KBM-7 (cell line): ENCODE measurements at places on chromosomes 5 and 9.

DNA sequence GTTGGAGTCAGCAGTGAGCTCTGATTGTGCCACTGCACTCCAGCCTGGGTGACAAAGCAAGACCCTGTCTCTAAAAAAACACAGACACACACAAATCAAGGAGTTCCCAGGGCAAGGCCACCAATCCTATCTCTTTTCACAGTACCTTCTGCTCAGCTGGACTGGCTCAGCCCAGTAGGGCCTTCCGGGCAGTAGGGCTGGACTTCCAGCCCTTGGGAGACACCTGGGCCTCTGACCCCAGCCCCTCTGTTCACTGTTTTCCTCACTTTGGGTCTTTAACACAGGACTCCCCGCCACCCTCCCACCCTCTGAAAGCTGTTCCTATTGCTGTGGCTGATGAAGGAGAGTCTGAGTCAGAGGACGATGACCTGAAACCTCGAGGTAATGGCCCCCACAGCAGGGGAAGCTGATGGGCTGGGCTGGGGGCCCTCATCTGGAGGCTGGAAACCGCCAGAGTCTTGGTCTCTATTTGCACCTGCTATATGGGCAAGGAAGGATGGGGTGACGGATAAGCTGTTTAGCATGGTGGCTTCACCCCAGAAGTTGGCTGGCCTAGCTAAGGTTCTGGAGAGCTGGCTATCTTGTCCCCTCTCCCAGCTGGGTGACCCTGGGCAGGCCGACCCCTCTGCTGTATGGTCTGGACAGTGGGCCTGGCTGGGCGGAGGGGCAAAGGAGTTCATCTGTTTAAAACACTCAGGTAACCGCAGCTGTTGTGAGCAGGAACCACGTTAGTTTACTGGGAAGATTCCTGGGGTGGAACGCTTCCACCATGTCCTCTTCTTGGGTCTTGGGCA, 25.6 kb downstream of the USP20 start:
- no peak for DNase-seq

- no peak for DNase-seq
Measured at GRCh38 chr9:92483627-92484545, 1.6 kb upstream of the ASPN start.

- DNase-seq = no peak
Measured at GRCh38 chr5:95620870-95621838, 1.3 kb downstream of the GPR150 start.

GRCh38 chr9:98215271-98215670, 22.8 kb upstream of the CORO2A start:
- no peak for DNase-seq

- DNase-seq = no peak
Measured at GRCh38 chr9:89474939-89475338, 23.0 kb downstream of the SEMA4D start.

- DNase-seq = no peak
Measured at GRCh38 chr9:69427286-69427685, 102.3 kb downstream of the ENTREP1 start.

DNA sequence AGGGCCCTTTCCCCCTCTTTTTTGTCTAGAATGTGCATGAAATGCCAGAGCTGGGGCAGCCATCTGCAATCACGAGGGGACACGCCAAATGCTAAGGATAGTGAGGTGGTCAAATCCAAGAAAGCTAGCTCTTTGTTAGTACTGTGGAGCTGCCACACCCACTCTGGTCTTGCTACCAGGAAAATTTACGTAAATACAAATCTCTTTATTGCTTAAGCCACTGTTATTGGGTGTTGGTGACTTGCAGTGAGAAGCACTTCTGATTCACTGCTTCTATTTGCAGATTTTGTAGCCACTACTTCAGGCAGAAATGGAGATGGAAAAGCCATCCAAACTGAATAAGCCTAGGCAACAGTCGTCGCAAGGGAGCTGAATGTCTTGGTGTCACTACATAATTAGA, 25.6 kb upstream of the SUSD1 start:
- no peak for DNase-seq

- DNase-seq = no peak
Measured at GRCh38 chr9:105957830-105958229, 263.5 kb downstream of the TMEM38B start.

GRCh38 chr9:14214065-14214684, 99.8 kb downstream of the NFIB start:
- peak; percentile 51 for DNase-seq

- no peak for DNase-seq
Measured at GRCh38 chr5:74665273-74665672, 19.8 kb upstream of the HEXB start.

- peak; percentile 55 for DNase-seq
Measured at GRCh38 chr9:3181049-3181953, 337.4 kb upstream of the PUM3 start.

DNA sequence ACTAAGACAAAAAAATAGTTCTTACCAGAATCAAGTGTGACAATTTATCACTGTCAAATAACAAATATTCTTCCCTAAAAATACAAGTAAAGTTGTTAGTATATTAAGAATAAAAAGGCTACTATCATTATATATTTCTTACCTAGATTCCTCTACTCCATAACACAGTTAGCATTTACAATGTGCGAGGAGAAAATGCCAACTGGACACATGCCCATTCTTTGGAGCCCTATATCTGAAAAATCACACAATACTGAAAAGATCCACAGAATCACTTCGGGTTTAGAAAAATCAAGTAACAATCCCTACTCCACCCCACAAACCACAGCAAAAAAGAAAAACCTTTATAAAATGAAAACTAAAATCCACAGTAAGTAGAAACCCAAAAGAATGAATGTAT, 70.9 kb downstream of the PKD2L2 start:
- DNase-seq = no peak

GRCh38 chr5:90301248-90301647, 108.3 kb downstream of the CETN3 start:
- DNase-seq = peak; percentile 11

- peak; percentile 30 for DNase-seq
Measured at GRCh38 chr9:35731415-35732184, 395 bp downstream of the TLN1 start.

DNA sequence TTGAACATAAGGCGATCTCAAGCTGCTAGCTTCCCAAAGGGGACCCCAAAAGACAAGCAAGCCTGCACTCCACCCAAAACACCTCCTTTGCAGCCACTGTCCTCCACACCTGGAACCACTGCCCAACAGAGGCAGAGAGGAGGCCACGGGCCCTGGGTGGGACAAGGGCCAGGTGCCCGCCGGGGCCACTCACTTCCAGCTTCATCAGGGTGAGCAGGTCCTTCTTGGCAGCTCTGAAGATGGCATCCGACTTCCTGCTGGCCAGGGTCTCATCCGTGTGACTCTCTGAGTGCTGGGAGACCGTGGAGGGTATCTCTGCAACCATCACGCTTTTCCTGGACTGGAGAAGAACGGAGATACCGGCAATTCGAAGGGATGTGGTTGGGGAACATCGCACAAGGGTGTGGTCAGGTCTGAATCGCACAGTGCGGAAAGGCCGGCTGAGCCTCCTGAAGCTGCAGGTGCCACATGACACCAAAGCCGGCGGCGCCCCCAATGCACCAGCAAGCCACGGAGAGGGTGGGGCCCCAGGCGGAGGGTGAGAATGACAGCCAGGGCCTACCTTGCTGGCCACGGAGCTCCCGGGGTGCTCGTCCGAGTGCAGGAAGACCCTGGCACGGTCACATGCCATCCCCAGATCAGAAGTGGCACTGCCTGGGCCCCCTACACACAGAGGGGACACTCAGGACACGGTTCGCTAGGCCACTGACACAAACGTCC, 44.6 kb downstream of the PNPLA7 start:
- no peak for DNase-seq

- no peak for DNase-seq
Measured at GRCh38 chr9:130745829-130746228, 52.2 kb downstream of the EXOSC2 start.

GRCh38 chr5:55997742-55998351, 3.1 kb upstream of the IL6ST start:
- DNase-seq = no peak

GRCh38 chr9:112299514-112299913, 33.9 kb downstream of the PTBP3 start:
- DNase-seq = peak; percentile 55

DNA sequence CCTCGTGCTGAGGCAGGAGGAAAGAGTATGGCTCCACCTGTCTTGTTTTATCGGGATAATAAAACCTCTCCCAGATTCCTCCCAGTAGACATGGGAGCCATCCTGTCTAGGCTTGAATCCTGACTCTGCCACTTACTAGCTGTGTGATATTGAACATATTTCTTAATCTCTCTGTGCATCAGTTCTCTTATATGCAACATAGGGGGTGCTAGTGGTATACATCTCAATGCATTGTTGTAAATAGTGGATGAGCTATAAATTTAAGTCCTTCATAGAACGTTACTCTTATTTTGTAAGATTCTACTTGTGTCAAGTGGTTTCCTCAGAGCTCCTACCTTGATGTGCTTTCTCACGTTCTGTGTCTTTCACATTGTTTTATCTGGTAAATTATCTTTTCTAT, 417.7 kb upstream of the POU5F2 start:
- no peak for DNase-seq

DNA sequence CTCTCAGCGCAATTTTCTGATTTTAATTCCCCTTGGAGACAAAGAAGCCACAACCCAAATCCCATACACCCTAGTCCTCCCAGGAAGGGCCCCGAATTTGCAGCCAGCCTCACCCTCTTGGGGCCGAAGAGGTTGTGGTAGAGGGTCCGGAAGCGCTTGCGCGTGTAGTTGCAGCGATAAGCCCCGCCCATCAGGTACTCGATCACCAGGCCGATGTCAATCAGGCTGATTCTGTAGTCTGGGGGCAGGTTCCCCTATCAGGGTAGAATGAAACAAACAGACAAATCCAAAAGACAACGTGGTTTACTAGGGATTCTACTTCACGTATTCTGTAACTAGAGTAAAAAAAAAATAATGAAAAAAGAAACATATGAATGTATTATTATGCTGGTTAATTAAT, 210.6 kb upstream of the KLF9 start:
- no peak for DNase-seq

DNA sequence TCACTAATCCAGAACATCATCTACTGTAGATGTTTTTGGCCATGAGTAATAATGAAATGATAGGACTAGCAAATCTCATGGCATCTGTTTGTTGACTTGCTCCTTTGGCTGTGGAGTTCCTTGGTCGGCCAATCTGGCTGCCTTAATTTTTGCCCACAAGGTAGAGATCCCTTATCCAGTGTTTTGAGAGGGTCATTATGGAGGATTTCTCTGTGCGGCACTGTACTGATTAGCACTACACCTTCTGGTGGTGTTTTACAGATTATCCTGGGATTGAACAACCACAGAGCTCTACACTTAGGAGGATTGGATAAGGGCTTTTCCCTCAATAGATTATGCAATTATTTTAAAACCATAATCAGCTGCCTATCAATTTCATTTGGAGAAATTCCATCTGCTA, 3.2 kb upstream of the ENHO start:
- DNase-seq = no peak

- no peak for DNase-seq
Measured at GRCh38 chr9:3058409-3058808, 214.5 kb upstream of the PUM3 start.

- no peak for DNase-seq
Measured at GRCh38 chr5:24773261-24773660, 128.5 kb upstream of the CDH10 start.

DNA sequence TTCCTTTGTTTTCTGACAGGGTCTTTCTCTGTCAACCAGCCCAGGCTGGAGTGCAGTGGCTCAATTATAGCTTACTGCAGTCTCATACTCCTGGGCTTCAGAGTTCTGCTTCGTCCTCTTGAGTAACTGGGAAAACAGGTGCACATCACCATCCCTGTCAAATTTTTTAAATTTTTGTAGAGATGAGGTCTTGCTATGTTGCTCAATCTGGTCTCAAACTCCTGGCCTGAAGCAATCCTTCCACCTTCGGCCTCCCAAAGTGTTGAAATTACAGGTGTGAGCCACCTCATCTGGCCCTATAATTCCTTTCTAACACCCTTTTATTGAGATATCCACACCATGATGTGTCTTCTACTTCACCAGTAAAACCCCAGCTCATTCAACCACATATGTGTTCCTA, 341.6 kb upstream of the PCSK5 start:
- DNase-seq = no peak

- no peak for DNase-seq
Measured at GRCh38 chr9:96159596-96159995, 142.4 kb downstream of the HSD17B3 start.

GRCh38 chr5:143386725-143387124, 16.8 kb downstream of the NR3C1 start:
- no peak for DNase-seq

GRCh38 chr9:90343366-90343765, 299.3 kb downstream of the DIRAS2 start:
- peak; percentile 1 for DNase-seq

DNA sequence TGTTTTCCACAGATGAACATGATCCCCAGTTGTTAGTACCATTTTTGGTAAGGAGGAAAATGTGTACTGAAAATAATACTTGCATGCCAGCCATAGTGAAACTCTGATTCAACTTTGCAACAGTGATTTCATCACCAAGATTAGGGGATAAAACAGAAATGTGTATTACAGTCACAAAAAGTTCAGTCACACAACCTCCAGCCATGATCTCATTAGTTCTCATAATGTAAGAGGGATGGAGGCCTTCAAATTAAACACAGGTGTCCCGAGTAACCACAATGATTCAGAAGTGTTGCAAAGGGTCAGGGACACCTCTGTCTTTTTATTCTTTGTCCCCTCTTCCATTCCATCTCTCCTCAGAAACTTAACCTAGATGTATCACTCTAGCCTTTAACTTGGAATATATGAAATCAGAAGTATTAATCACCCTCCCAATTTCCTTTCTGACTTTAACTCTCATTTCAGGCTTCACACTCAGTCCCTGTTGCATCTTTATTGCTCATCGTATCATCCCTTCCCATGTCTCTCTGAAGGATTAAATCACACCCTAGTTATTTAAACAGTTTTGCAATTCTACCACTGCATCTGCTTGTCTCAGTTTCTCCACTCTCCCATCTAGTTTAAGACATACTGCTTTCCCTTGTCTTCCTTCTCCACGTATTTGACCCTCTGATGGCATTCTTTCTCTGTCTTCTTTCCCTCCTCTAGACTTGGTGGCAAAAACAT, 291.2 kb downstream of the ADAMTS6 start:
- DNase-seq = no peak

DNA sequence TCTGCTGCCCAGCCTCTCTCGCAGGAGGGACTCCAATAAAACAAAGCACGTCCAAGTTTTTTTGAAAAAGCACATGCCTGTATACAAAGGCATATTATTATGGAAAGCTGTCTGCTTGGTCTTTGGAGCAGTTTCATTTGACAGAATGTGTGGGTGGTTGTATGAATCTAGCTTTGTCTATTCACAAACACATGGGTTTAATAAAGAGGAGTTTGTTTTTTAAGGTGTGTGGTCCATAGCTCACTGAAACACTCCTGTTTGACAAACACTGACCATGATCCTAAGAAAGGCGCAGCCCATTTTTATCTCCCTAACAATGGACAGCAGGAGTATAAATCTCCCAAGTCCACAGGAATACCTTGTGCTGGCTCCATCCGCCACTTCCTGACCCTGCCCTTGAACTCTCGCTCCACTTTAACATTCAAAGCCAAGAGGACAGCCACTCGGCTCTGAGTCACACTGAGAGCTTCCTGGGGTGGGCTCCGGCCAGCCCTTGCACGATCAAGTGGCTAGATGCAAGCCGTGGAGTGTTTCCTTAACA, 371.9 kb downstream of the EBF1 start:
- DNase-seq = no peak

GRCh38 chr9:134536101-134536900, 105.3 kb upstream of the COL5A1 start:
- no peak for DNase-seq

- no peak for DNase-seq
Measured at GRCh38 chr5:94807985-94808384, 189.5 kb downstream of the SLF1 start.

GRCh38 chr5:58201922-58202648, 257.8 kb downstream of the PLK2 start:
- no peak for DNase-seq

- no peak for DNase-seq
Measured at GRCh38 chr5:159833846-159834245, 82.4 kb upstream of the ADRA1B start.
